ENCODE measurements at places on chromosomes 11 and 22.
A peak's percentile ranks its signal among the peaks of the same experiment; 100 is the strongest.

- no peak for DNase-seq
These were observed 350.7 kb upstream of the NARS2 start for GRCh38 chr11:78925387-78925786.

GRCh38 chr11:11841116-11841722 lies 553 bp upstream of the USP47 start:
- peak; percentile 49 for DNase-seq

GRCh38 chr11:69510471-69511357 lies 29.3 kb downstream of the LINC01488 start:
- DNase-seq = no peak

GRCh38 chr11:108237058-108237481 lies 14.2 kb downstream of the ATM start:
- DNase-seq = no peak

GRCh38 chr11:76067099-76067498 lies 139.2 kb downstream of the WNT11 start:
- no peak for DNase-seq

- DNase-seq = no peak
These were observed 1.7 kb downstream of the ADAMTS15 start for GRCh38 chr11:130449996-130450769.

DNA sequence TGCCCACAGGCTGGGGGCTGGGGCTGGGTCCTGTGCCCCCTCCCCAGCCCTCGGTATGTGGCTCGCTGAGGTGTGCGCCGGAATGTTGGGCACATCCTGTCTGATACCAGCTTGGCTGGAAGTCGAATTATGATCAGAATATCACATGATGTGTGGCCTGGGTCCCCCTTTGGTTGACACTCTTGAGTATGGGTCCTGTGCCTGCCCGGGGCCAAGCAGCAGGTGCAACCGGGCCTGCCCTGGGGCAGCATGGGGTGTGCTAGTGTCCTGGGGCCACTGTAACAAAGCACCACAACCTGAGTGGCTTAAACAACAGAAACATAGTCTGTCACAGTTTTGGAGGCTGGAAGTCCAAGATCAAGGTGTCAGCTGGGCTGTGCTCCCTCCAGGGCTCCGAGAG lies 52.7 kb downstream of the PARVB start:
- no peak for DNase-seq

DNA sequence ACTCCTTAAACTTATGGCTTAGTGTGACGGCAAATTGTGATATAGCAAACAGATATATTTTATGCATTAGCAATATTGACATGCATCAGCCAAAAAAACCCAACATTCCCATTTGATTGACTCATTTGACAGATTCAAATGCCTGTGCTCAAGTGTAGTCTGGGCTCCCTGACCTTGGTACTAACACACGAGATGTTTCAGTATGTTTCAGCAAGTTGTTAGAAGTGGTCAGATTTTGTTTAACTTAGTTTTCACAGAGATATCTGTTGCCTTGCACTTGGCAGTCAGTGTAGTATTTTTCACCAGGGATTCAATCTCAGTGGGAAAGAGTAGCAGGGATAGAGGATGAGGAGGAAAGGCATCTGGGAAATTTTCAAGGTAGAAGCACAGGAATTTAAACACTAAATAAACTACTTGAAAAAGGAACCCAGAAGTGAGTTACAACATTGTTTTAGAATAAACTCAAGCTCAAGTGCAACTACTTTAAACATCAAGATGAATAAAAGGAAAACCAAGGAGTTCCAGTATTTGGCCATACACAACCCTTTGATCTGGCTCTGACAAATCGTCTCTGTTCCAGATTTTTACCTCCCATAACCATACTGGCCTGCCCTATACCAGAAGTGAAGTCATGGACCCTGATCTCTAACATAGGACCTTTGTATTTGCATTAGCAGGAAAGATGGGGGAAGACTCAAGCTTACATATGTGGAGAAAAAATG lies 56.5 kb upstream of the BLID start:
- DNase-seq = no peak

All from A549 (cell line).